Stimulated activated naive B cell treated with anti-CD40 and anti-IgM and Interleukin-4, amounts not matched to agents 10 μg/mL and 1 μg/mL and 100 μg/mL, for 72 hours (primary cell): ENCODE measurements at places on chromosomes 13 and 19.
A peak's percentile ranks its signal among the peaks of the same experiment; 100 is the strongest.

- no peak for DNase-seq
Measured at GRCh38 chr13:35621989-35622388, 145.5 kb upstream of the MAB21L1 start.

- DNase-seq = no peak
Measured at GRCh38 chr19:6766357-6767080, 716 bp downstream of the SH2D3A start.

DNA sequence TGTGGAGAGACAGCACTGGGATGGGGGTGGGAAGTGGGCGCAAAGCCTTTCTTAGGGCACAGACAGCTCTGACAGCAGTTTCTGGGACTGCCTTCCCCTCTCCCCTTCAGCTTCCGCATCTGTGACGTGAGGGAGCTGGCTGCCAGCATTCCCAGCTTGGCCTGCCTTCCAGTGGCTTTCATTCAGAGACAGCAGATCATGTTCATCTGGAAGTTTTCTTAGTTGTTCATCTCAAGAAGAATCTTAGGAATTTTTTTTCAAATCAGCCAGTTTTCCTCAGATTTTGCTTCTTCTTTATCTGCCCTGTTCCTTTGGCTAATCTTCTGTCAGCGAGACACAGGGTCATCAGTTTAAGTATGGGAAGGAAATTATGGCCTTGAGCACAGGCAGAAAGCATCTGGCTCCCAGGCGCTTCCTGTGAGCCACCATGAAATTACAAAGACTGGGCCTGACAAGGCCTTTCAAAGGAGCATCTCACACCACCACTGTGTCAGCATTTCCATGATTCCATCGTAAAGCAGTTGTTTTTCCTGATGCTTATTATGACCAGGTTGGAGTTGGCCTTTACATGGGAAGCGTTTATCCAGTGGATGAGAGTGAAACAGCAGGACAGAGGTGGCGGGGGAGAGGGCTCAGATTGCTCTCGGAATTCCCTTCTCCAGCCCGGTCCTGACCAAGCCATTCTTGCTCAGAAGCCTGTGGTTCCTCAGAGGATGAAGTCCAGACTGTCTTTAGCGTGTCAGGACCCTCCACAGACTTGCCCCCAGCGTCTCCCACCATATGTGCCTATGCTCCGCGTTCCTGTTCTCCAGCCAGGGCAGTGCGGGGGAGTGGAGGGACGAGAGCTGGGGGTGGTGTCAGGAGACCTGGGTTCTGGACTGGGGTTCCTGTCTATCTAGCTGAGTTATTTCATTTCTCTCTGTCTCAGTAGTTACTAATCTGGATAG, 43.6 kb downstream of the ARHGAP35 start:
- no peak for DNase-seq

DNA sequence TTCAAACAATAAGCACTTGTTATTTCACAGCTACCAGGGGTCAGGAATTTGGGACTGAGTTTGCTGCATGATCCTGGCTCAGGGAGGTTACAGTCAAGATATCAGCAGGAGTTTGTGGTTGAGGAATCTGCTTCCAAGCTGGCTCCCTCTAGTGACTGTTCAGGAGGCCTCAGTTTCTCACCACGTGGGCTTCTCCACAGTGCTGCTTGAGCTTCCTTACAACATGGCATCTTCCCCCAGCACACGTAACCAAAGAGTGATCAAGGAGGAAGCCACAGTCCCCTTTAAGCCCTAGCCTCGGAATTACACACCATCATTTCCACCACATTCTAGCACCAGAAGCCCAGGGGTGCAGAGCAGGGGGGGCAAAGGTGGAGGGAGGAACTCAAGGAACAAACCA, 28.8 kb downstream of the CELF5 start:
- no peak for DNase-seq

DNA sequence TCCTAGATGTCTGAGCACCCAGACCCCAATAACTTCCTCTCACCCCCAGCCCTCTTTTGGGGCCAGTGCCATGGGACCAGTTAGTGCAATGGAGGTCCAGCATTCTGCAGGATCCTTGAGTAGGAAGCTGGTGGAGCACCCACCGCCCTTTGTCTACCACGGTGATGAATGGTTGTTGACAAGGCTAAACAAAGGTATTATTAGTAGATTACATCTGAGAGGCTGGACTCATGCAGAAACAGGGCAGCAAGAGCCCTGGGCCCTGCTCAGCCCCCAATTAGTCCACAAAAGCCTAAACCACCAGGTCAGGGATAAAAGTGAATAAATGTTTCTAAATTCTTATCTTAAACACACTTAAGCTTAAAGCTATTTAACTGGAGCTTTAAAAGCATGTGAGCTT, 196.5 kb upstream of the TSHZ3 start:
- DNase-seq = no peak

DNA sequence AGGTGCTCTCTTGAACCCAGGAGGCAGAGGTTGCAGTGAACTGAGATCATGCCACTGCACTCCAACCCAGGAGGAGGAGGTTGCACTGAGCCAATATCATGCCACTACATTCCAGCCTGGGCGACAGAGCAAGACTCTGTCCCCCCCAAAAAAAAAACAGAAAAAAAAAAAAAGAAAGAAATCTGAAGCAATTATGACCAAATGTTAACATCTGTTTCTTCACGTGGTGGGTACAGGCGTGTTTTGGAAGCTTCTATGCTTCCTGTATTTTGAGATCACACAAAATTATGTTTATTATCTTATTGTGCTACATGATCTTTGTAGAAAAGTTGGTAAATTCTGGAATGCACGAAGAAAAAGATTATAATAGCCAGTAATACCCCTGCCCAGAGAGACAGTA, 2.7 kb upstream of the ACP5 start:
- DNase-seq = no peak

GRCh38 chr19:35184884-35185283, 30.3 kb downstream of the FXYD5 start:
- no peak for DNase-seq

GRCh38 chr19:38267761-38268483, 3.5 kb downstream of the SPINT2 start:
- no peak for DNase-seq

- DNase-seq = no peak
Measured at GRCh38 chr13:30147015-30147414, 160.3 kb downstream of the KATNAL1 start.

GRCh38 chr13:76955193-76955592, 6.9 kb downstream of the ACOD1 start:
- DNase-seq = no peak

DNA sequence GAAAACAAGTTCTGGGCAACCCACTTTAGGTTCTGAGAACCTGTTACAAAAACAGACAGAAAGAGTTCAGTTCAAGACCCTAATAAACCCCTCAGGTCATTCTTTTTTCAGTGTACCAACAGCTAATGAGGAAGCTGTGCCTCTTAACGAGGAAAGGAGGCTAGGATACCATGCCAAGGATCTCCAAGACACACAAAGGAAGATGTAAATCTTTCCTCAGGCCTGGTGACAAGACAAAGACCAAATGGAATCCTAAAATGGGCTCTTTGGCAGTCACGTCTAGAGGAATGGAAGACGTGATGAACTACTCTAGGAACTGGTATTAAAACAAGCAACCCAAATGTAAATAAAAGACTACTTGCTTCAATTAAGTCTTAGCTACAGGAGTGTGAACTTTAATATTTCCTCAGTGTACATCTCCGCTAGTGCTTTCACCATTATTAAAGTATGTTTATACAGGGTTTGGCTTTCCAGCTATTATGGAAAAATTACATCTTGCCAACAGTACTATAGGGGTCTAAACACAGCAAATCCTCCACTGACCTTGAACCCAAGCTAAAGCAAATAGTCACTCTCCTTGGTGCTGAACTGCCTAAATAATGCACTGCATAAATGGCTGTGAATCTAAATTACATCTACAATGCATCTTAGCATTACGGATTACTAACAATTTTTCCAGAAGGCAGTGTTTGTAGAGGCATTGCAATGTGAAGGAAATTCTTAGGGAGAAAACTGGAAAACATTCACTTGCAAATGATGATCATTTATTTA, 42.3 kb downstream of the ENOX1 start:
- no peak for DNase-seq

DNA sequence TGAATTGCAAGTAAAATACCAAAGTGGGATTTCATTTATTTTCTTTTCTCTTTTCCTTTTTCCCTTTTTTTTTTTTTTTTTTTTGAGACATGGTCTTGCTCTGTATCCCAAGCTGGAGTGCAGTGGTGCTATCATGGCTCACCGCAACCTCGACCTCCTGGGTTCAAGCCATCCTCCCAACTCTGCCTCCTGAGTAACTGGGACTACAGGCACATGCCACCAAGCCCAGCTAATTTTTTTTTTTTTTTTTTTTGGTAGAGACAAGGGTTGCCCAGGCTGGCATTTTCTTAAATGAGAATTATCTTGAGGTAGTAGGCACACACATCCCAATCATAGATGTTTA, 68.5 kb upstream of the GPR183 start:
- no peak for DNase-seq

- no peak for DNase-seq
Measured at GRCh38 chr19:13007292-13008045, 12.2 kb downstream of the NFIX start.

- peak; percentile 46 for DNase-seq
Measured at GRCh38 chr19:54523403-54523802, 20.8 kb downstream of the LAIR2 start.

GRCh38 chr13:50594276-50595051, 249.0 kb downstream of the DLEU7 start:
- DNase-seq = peak; percentile 95

DNA sequence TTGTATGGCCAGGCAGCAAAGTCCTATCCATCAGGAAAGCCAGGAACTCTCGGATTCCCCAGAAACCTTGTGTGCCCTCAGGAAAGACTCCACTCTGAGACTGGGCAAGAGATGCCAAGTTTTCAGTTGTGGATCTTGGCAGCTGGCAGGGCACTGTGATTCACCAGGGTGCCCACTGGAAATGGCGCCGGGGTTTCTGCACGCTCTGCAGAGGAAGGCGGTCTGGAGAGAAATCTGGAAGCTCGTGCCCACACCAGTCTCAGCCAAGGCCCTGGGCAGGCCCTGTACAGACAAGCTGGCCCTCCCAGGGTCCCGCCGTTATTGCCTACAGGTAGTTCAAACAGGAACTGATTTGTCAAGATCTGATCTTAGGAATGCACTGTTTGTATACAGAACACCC, 4.9 kb downstream of the NAPA start:
- DNase-seq = no peak

DNA sequence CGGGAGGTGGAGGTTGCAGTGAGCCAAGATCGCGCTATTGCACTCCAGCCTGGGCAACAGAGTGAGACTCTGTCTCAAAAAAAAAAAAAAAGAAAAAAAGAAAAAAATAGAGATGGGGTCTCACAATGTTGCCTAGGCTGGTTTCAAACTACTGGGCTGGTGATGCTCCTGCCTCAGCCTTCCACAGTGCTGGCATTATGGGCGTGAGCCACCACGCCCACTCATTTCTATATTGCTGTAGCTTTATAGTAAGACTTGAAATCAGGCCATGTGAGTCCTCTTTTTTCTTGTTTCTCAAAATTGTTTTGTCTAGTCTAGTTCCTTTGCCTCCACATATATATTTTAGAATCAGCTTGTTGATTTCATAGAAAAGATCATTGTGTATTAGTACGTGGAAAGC, 18.3 kb downstream of the DNM2 start:
- no peak for DNase-seq

GRCh38 chr13:41162151-41162550, 29.5 kb upstream of the KBTBD6 start:
- DNase-seq = no peak
